ENCODE measurements at places on chromosomes 7 and 10.

DNA sequence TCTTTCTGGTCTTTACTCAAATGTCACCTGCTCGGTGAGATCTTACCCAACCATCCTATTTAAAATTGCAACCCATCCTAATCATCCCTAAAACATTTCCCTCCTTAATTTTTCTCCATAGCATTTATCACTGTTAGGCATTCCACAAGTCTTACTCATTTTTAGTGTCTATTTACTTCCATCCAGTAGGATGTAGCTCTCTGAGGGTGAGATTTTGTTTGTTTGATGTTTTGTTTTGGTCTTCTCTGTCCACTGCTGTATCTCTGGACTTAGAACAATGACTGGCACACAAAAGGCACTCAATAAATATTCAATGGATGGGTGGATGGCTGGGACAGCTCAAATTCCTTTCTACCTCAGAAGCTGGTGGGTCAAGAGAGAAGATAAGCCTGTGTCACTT is 15.8 kb upstream of the DUSP5 start:
- DNase-seq, result no peak

DNA sequence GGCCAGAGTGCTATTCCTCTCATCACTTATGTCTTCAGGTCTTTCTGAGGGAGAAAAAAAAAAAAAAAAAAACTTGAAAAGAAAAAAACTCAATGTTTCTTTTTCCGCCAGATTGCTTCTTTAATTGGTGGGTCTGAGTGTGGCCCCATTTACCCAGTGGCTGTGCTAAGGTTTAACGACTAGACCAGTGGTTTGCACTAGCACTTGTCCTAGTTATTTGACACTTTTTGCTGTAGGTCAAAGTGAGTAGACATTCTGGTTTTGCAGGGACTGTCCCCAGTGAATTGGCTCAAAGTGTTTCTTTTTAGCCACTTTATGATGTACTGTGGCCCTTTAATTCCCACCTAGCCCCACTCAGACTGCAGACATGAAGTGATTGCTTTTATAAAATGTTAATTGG is 273.3 kb downstream of the PTEN start:
- no peak for DNase-seq

DNA sequence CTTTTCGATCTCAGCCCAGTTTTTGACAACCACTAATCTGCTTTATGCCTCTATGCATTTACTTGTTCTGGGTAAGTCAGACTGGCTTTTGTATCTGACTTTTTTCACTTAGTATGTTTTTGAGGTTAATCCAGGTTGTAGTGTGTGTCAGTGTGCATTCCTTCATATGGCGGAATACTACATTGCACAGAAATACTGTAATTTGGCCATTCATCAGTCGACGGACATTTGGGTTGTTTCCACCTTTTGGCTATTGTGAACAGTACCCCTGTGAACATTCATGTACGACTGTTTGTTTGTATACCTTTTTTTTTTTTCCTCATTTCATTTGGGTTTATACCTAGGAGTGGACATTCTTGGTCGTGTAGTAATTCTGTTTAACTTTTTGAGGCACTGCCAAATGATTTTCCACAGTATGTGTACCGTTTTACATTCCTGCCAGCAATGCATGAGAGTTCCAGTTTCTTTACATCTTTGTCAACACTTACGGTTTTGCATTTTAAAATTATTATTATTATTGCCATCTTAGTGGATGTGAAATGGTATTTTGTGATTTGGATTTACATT is 57.4 kb downstream of the MKLN1 start:
- no peak for DNase-seq

DNA sequence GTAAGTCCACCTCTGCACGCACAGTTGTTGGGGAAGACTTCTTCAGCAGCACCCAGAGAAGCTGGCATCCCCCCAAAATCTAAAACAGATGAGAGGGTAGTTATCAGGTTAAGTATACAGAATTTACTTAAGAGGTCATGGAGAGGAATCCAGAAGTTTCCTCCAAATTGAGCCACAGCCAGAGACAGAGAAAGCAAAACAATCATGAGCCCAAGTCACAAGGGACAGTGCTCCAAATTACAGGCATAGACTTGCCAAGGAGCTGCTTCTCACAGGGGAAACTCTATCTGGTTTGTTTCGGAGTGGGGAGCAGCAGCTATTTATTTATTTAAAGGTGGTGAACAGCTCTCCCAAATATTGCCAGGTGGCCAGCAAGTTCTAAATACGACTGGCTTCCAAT is 308.4 kb downstream of the SKIDA1 start:
- no peak for DNase-seq

- no peak for DNase-seq
Measured at GRCh38 chr7:75567948-75568595, 76.0 kb downstream of the SPDYE5 start.

DNA sequence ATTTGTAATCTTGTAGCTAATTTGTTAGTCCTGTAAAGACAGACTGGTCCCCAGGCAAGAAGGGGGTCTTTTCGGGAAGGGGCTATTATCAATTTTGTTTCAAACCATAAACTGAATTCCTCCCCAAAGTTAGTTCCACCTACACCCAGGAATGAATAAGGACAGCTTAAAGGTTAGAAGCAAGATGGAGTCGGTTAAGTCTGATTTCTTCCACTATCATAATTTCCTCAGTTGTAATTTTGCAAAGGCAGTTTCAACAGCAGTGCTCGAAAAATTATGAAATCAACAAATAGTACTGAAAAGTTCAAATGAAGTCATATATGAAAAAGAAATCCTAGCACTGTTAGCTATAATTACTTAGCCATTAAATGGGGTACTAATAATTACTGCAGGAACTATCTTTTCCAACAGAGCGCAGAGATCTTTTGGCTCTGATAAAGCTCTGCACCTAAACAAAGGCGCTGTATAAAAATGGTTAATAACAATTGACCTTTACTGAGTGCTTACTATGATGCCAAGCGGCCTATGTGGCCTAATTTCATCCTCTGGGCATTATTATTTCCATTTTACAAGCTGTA is 756 bp upstream of the SEC24C start:
- DNase-seq, result no peak

DNA sequence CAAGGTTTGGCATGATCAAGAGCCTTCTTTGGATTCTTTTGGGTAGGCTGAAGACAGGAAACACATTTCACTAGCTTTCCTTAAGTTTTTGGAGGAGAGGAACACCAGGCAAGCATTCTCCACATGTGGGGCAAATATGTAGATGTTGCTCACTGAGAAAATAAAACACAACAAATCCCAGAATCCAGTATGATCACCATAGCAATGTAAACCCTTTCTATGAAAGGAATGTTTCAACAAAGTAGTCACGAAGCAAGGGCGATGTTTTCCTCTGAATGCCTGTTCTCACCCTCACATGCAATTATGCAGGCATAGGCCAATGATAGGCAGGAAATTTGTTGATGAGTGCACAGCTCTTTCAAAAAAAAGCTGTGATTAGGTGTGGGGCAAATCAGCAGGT is 20.5 kb upstream of the CEP41 start:
- DNase-seq, result no peak

- peak; percentile 11 for DNase-seq
Measured at GRCh38 chr10:102776779-102777456, 33.2 kb downstream of the WBP1L start.

GRCh38 chr10:83835945-83836745 is 303.2 kb upstream of the GHITM start:
- no peak for DNase-seq

DNA sequence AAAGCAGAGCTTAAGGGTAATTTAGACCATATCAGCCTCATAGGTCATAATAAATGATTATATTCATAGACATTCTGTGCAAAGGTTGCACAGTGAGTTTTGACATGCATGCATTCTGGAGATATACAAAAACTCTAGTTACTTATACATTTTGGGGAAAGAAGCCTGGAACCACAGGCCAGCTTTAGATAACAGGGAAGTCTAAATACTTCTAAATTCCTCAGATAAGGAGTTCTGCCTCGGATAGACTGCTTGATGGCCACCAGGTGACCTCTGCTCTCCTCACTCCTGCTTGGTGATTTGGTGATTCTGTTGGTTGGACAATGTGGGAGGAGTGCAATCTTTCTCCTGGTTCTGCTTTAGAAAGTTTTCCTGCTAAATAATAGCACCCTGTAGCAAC is 77.9 kb downstream of the SGMS1 start:
- DNase-seq, result no peak

DNA sequence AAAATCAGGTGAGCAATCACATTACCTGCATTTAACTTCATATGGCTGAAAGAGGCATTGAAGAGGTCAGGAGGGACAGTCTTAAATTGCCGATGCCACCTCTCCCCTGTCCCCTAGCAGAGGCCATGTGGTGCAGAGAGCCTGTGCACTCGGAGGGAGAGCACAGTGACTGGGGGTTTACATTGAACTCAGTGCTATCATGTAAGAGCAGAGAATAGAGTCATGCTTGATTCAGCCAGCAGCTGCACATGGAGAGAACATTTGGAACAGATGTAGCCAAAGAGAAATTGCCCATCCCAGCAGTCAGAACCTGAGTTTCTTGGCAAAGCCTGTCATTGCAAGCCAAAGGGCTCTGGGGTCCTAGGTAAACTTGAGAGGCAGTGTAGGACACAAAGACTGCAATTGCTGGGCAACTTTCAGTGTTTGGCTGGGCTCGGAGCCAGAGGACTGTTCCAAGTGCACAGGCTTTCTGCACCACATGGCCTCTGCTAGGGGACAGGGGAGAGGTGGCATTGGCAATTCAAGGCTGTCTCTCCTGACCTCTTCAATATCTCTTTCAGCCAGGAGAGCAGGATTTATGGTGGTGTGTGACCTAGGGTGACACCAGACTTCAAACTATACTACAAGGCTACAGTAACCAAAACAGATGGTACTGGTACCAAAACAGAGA is 267.1 kb downstream of the REEP3 start:
- no peak for DNase-seq

- no peak for DNase-seq
Measured at GRCh38 chr7:112202816-112203215, 3.4 kb downstream of the DOCK4 start.

DNA sequence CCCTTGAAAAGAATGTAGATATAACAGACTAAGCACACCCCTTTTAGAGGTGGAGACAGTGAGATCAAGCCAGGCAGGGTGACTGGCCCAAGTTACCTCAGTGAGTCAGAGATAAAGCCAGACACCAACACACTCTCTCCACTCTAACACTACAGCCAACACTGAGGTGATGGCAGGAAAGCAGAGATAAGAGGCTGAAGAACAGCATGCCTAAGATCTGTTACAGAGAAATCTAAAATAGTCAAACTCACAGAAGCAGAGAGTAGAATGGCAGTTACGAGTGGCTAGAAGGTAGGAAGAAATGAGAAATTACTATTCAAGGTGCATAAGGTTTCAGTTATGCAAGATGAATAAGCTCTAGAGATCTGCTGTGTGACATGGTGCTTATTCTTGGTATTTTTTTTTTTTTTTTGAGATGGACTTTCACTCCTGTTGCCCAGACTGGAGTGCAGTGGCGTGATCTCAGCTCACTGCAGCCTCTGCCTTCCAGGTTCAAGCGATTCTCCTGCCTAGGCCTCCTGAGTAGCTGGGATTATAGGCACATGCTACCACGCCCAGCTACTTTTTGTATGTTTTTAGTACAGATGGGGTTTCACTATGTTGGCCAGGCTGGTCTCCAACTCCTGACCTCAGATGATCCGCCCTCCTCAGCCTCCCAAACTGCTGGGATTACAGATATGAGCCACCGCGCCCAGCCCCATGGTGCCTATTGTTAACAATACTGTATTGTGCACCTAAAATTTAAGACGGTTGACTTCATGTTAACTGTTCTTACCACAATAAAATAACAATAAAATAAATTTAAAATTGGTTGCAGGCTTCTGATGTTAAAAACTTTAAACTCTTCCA is 28.7 kb downstream of the ICA1 start:
- DNase-seq, result no peak

DNA sequence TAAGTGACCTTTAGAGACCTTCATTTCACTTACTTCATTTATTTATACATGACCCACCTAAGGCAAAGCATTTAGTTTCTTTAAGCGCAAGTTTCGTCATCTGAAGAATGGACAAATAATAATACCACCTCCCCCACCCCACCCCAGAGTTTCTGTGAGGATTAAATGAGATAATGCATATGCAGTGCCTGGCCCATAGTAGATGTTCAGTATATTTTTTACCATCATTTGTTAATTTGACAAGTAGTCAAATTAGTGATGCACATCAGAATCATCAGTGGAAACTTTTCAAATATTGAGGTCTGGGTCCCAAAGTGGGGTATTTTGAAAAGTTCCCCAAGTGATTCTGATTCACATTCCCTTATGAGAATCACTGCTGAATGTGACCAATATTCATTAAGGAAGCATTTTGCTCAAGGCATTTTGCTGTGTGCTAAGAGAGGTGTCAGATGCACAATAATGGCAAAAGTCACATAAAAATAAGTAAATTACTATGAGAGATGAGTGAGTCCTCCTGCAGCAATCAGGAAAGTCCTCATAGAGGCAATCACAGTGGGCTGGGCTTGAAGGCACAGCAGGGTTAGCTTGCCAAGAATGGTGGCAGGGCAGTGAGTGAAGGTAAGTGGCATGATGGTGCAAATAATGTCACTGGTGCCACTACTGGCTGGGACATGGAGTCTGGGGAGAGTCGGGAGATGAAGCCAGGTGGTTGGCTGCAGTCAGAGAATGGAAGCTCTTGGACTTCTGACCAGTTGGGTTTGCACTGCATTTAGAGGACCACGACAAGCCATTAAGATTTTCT is 244.1 kb downstream of the PTEN start:
- no peak for DNase-seq

- DNase-seq, result no peak
Measured at GRCh38 chr7:7992506-7992905, 23.9 kb downstream of the GLCCI1 start.

DNA sequence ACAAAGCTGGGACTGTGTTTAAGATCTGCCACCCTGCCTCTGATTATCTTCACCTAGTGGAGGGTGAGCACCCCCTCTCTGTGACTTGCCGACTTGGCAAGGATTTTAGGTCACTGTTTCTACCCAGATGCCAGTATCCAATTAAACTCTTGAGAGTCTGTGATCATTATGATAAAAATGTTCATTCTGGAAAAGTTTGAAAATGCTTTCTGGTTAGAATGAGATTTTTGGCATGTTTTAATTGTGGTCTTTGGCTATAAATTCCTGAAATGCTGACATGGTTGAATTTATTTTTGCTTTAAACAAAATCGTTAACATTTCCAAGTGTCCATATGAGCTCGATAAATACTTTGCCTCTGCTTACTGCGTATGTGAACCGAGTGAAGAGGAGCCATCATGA is 221.4 kb downstream of the BICC1 start:
- no peak for DNase-seq

- DNase-seq, result no peak
Measured at GRCh38 chr10:7111561-7111960, 299.3 kb downstream of the SFMBT2 start.

- no peak for DNase-seq
Measured at GRCh38 chr10:71757399-71757922, 15.9 kb downstream of the VSIR start.

- DNase-seq, result no peak
Measured at GRCh38 chr7:85521108-85521694, 334.3 kb upstream of the SEMA3D start.

DNA sequence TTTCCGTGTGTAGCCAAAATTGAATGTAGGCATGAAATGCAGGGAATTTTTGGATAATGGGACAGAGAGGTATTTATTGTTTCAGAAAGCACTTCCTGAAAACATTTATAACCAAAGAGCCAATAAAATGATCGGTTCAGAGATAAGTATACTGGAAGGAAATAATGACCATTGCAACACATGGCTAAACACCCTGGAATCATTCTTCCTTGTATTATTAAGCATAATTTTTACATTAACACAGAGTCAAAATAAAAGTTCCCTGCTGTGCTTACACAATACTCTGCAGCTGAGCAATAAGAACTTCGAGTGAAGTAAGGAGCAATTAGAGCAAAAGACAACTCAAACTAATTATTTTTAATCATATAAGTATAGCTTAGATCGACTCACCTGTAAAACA is 648.3 kb downstream of the TNS3 start:
- DNase-seq, result no peak

- DNase-seq, result no peak
Measured at GRCh38 chr10:116947841-116948529, 57.0 kb downstream of the SHTN1 start.

Measured in stimulated activated CD4-positive, alpha-beta T cell treated with anti-CD3 and anti-CD28 coated beads, TNF-alpha, amount 100 ng/mL, for 24 hours (primary cell).